ENCODE measurements at places on chromosomes 3 and 15.

- H3K27me3 ChIP-seq: no peaks in the 10 kb centered on the region
- H3K4me3 ChIP-seq: no peak overlapping the region
- no peak for DNase-seq
- no peak overlapping the region for H3K27ac ChIP-seq
- no peaks in the 10 kb centered on the region for H3K4me1 ChIP-seq
- H3K36me3 ChIP-seq: no peaks in the 10 kb centered on the region
These were observed 245.6 kb upstream of the LRTM1 start for GRCh38 chr3:55173504-55173903.

DNA sequence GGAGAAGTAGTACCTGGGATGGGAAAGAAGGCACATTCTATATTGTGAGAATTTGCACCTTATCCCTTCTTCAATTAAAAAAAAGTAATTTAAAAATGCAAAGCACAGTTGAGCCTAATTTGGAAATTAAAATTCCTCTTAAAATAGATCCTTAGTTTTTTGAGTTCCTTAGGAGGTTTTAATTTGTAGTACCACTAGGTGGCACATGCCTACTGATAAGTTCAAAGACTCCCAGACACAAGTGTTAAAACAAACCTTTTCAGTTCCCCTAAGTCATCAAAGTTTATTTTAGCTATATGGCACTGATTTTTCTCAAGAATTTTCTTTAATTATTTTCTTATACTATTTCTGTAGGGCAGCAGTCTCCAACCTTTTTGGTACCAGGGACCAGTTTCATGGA lies 127.6 kb upstream of the AZI2 start:
- H3K4me3 ChIP-seq: no peak overlapping the region
- H3K36me3 ChIP-seq: no peaks in the 10 kb centered on the region
- H3K27ac ChIP-seq: no peak overlapping the region

DNA sequence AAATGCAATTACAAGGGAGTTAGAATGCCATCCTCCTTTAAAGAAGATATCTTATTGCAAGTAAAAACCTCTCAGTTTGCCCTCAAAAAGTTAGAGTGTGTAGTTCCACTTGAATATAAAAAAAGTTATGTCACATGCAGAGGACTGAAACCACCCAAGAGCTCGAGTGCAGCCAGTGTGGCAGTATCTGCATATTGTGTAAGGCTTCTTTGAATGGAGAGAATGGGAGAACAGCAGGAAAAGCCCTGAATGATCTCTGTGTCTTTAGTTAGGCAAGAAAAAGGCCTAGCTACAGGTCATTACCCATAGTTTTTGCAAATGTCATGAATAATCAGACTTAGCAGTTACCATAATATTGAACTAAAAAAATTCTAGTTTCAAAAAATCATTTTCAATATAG lies 13.9 kb upstream of the TEX9 start:
- no peak overlapping the region for H3K4me3 ChIP-seq
- no peak for DNase-seq
- H3K27me3 ChIP-seq: no peaks in the 10 kb centered on the region
- H3K4me1 ChIP-seq: no peaks in the 10 kb centered on the region
- H3K27ac ChIP-seq: no peak overlapping the region

- no peaks in the 10 kb centered on the region for H3K27me3 ChIP-seq
- peak overlapping the region; percentile 15 for H3K4me3 ChIP-seq
- H3K36me3 ChIP-seq: no peaks in the 10 kb centered on the region
- no peak for DNase-seq
- peaks cover 39% of the 10 kb centered on the region for H3K4me1 ChIP-seq
These were observed 24.3 kb downstream of the ZDHHC19 start for GRCh38 chr3:196186651-196187573.

All from CD4-positive, alpha-beta T cell (primary cell).